ENCODE measurements at places on chromosomes 1 and 21.

DNA sequence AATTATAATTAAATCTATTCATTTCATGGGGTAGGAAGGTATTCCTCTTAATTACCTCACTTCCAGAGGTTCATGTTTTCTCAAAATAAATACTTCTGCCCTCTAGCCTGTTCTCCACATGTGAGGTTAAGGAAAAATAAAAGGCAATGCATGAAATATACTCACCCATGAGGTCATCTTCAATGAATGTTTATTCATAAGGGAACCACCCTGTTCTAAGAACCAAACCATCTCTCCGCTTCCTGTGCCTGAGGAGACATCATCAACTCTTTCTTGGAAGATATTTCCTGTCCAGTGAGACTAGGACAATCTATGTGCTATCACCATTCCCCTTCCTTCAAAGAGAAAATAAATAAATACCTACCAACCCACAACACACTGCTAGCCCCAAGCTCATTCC, 513.7 kb upstream of the PLXNA2 start:
- DNase-seq: no peak

- no peak for DNase-seq
These were observed 31.0 kb downstream of the SLC16A1 start for GRCh38 chr1:112925015-112925414.

DNA sequence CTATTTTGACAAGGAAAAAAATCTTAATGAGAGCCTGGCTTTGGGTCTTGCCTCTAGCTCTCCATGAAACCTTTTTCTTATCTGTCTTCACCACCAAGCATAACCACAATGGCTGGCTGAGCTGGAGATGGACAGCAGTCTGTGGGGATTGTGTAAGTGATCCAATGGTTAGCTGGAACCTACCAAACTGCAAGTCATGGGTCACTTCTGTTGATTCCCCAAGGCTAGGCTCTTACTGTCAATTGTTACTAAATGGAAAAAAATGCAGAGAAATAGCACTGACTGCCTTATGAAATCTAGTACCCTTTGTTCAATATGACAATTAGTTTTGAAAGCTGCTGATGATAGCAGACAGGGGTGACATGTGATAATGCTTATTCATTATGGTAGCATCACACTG, 359.0 kb downstream of the ST6GALNAC3 start:
- DNase-seq: no peak

GRCh38 chr1:163472651-163473248, 151.0 kb downstream of the NUF2 start:
- DNase-seq: no peak

DNA sequence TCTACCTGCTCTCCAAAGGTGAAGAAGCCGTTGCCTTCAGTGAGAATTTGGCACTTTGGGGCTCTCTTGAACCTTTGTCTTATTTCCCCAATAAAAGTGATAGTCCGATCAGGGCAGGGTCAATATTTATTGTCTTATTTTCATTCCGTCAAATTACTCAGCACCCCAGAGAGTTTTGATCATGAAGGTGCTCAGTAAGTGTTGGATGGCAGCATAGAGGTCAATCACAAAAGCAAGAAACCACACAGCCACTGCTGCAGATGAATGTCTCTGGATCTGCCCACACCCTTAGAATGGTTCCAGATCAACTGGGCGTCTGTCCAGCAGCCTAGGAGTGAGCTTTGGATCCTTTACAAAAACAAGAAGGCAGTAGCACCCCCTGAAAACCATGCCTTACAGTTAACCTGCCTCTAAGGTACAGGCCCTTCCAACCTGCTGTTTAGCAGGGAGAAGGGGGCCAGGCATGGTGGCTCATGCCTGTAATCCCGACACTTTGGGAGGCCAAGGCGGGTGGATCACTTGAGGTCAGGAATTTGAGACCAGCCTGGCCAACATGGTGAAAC, 97.3 kb downstream of the PSMG1 start:
- DNase-seq: no peak

DNA sequence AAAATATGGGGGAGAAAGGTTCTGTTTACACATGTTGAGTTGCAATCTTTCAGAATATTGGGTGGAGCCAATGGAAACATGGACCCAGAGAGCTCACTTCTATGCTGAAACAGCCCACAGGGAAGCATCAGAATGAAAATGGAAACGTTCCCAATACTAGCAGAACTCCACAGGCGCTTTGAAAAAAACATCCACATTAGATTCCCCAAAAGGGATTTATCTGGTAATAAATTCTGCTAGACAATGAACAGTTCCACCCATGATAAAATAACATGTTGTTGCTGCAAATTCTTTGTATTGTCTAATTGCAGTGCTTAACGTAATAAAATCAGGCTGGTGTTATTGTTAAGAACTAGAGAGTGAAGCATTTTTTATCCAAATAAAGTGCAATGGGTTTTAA, 197.0 kb downstream of the GABPA start:
- DNase-seq: no peak

- no peak for DNase-seq
These were observed 161.0 kb downstream of the PLXNA2 start for GRCh38 chr1:208083016-208083714.

DNA sequence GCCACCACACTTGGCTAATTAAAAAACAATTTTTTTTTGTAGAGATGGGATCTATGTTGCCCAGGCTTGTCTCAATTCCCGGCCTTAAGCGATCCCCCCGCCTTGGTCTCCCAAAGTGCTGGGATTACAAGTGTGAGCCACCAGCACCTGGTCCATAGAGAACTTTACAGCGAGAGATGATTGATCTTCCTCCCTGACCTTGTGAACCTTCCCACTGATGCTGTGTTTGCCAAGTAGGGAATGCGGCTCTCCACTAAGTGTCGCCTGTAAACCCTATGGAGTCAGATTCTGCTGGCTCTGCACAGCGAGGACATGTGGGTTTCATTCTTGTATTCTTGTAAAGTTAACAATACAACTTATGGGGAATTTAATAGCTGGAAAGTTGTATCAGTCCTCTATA, 81.3 kb upstream of the LYST start:
- no peak for DNase-seq

- no peak for DNase-seq
These were observed 113.8 kb upstream of the DNAH14 start for GRCh38 chr1:224815647-224816046.

DNA sequence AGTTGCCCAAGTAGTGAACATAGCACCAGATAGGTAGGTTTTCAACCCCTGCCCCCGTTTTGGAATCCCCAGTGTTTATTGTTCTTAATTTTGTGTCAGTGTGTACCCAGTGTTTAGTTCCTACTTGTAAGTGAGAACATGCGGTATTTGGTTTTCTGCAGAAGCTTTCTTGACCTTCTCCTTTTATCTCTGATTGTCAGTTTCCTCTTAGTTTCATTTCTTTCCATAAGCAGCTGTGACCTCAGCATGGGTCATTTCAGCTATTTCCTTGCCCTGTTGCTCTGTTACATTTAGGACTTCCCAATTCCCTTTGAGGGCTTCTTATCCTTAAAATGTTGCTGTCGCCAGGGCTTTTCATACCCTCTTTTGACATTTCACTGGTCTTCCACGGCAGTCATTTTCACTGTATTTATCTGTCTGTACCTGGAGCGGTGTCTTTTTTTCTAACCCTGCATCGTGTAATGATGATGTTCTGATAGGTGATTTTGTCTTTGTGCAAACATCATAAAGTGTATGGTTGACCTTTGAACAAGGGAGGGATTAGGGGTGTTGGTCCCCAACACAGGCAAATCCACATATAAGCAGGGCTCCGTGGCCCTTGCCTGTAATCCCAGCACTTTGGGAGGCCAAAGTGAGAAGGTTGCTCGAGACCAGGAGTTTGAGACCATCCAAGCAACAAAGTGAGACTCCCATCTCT, 15.0 kb downstream of the ITSN1 start:
- DNase-seq: no peak

DNA sequence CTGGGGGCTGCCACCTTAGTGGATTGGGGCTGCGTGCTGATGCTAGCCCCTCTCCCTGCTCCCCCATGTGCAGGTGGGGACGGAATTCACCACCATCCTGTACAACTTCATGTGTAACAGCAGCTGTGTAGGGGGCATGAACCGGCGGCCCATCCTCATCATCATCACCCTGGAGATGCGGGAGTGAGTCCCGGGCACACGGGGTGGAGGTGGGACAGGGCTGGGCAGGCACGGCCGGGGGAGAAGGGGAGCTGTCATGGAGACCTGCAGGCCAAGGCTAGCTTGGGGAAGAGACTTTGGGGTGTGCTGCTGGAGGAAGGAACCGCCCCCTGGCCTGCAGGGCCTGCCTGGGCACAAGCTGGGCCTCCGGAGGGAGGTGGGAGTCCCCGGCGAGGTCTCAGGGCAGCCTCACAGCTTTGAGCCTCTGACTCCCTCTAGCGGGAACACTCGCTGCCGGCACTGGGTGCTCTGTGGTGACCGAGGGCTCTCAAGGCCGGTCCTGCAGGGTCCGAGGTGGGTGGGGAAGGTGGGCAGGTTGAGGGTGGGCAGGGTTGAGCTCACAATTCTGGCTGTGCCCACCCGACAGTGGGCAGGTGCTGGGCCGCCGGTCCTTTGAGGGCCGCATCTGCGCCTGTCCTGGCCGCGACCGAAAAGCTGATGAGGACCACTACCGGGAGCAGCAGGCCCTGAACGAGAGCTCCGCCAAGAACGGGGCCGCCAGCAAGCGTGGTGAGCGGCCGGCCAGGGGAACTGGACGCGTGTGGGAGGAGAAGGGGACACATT, 25.0 kb upstream of the CCDC27 start:
- no peak for DNase-seq

DNA sequence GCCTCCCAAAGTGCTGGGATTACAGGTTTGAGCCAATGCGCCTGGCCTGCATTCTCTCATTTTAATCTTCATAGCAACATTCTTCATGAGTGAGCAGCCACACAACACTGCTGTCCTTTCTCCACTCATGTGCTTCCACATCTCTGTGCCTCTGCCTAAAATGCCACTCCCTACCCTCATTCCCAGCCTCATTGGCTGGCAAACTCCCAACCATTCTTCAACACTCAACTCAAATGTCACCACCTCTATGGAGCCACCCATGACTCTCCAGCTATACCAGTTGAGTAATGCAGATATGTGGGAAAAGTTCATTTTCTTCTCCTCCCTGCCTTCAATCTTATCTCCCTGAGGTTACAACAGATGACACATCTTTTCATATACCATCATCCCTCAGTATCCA, 53.9 kb upstream of the ZC3H12A start:
- no peak for DNase-seq

DNA sequence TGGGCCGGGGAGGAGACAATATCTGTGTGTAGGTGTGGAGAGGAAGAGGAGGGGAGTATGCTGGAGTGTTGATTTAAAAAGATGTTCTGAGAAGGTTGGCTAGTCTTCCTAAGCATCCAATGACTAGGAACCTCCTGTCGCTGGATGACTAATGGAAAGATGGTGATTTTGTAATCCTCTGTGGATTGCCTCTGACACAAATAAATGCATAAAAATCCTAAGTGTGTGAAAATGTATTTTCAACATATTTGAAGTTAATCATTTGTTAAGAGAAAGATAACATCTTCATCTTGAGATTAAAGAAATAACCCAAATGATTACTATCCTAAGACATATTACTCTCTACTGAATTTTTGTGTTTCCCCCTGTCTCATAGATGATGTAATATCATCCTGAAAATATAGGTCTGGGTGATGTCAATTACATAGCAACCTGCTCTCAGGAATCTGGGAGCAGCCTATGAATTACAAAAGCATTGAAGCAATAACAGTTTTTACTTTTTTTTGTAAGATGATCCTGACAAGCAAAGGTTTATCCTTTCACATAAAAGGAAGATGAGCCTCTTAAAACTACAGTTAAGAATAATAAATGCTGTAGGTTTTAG, 220.5 kb upstream of the MAP1LC3C start:
- no peak for DNase-seq

- DNase-seq: no peak
These were observed 91.3 kb downstream of the RWDD3 start for GRCh38 chr1:95325349-95325748.

- no peak for DNase-seq
These were observed 13.4 kb downstream of the TNFRSF8 start for GRCh38 chr1:12076425-12077005.

DNA sequence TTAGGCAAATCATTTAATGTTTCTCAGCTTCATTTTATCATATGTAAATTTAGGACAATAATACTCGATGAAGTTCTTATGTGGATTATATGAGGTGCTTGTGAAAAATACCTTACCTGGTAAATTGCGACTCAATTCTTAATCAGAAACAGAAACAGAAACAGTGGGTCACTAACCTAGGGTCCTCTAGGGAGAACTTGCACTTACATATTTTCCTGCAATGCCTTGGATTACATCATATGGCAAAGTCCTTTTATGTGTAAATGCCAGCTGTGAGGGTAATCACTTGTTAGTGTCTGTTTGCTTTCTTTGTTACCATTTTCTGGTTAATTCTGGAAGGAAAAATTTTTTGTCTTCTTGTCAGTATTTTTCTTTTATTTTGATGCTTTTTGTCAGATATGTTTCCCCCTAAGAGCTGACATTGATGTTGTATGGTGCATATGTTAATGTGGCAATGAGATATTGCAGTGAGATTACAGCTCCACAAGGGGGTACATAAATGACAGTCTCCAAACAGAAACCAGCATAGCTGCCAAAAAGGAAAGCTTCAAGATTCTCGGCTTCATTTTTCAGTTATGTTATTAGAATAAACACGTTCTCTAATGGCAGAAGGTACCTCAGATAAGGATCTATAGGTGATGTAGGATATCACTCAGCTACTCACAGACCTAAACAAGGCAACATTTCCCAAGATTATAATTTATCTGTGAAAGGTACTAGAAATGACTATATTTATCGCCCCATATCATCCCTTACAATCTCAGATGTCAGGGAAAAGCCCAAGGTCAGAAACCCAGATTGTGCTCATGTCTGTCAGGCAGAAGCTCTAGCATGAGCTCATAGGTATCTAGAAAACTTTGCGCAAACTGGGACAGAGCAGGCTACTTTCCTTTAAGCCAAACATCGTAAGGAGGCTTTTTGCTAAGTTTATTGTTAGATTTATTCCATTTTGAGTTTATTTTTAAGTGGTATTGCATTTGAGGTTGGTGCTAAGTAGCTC, 119.9 kb downstream of the FASLG start:
- no peak for DNase-seq

- no peak for DNase-seq
These were observed 23.7 kb downstream of the SPOCD1 start for GRCh38 chr1:31792116-31792515.

- no peak for DNase-seq
These were observed 48.4 kb upstream of the LRRC3 start for GRCh38 chr21:44406953-44407352.

GRCh38 chr1:68378296-68379084, 71.3 kb downstream of the RPE65 start:
- no peak for DNase-seq

DNA sequence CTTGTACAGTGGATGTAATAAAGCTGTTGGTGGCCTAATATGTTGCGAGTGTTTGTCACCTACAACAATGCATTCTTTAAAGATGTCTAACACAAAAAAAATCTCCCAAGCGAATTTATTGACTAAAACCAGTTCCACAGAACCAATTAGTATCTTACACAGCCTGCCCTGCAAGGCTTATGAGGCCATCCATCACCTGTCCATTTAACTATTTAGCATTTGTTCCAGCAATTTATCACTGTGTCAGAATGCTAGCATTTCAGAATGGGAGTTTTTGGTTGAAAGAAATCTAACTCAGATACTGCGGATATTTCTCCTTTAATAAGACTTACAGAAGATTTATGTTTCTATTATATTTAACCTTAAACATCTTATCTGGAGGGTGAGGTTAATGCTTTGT, 831.1 kb upstream of the PRMT6 start:
- no peak for DNase-seq

Measured in activated T-helper 1 cell treated with anti-CD3 and anti-CD28 coated beads, Interleukin-2, amount 50 U/mL, for 16 hours (primary cell).